ENCODE measurements at places on chromosomes 6 and 20. TPM values are rescaled to one million over a fixed set of nuclear protein-coding genes. Genes with fewer than 3 reads are reported as not detected.

Gene MTFR2
- 12.8 TPM for total RNA-seq

Gene MUC22
- not detected for total RNA-seq

Gene PKIB
- 1.1 TPM for total RNA-seq

Gene RAET1E
- total RNA-seq = 1.8 TPM

Gene ELOVL4
- 0.41 TPM for total RNA-seq

Gene SCRT2
- total RNA-seq = not detected

Gene GDAP1L1
- total RNA-seq = not detected

Gene TBC1D20
- 42.1 TPM for total RNA-seq

Gene CLPSL2
- 0.57 TPM for total RNA-seq
